ENCODE measurements at places on chromosomes 6 and 20. TPM values are rescaled to one million over a fixed set of nuclear protein-coding genes. Genes with fewer than 3 reads are reported as not detected.

GRCh38 chr6:5285526-5285925, 24.2 kb downstream of the FARS2 start:
- H3K27me3 ChIP-seq, result no peaks in the 10 kb centered on the region
- no peak overlapping the region for H3K4me3 ChIP-seq
- H3K4me1 ChIP-seq, result peaks cover 13% of the 10 kb centered on the region
- H3K27ac ChIP-seq, result no peak overlapping the region
- no peaks in the 10 kb centered on the region for H3K36me3 ChIP-seq

- no peak for DNase-seq
- peaks cover 23% of the 10 kb centered on the region for H3K4me1 ChIP-seq
- H3K27me3 ChIP-seq, result no peaks in the 10 kb centered on the region
- H3K4me3 ChIP-seq, result no peak overlapping the region
- peak overlapping the region; percentile 93 for H3K27ac ChIP-seq
Measured at GRCh38 chr20:50189681-50190250, 864 bp upstream of the CEBPB start.

DNA sequence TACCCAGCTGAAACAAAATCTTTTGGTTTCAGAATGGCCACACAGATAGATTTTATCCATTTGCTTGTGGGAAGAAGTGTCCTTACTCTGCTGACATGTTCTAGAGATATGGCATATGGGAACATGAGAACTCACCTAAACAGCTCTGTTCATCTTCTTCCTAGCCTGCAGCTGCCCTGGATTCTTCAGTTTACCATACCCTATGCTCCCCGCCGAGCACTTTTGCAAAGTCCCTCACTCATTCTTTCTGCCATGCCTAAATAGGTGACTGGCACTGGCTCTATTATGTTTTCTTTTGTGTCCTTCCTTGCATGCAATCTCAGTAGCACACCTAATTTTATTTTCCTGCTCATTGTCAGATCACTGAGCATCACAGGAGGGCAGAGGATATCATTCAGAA, 293.7 kb upstream of the RSPO3 start:
- DNase-seq, result no peak
- no peaks in the 10 kb centered on the region for H3K4me1 ChIP-seq
- H3K36me3 ChIP-seq, result no peaks in the 10 kb centered on the region
- no peak overlapping the region for H3K4me3 ChIP-seq
- H3K27ac ChIP-seq, result no peak overlapping the region

The SMLR1 gene
- not detected for total RNA-seq

GRCh38 chr20:50821994-50822393, 27.1 kb downstream of the BCAS4 start:
- no peaks in the 10 kb centered on the region for H3K36me3 ChIP-seq
- no peak overlapping the region for H3K4me3 ChIP-seq
- H3K27me3 ChIP-seq, result no peaks in the 10 kb centered on the region
- no peak for DNase-seq
- no peak overlapping the region for H3K27ac ChIP-seq

GRCh38 chr6:85506441-85507093, 56.7 kb downstream of the NT5E start:
- no peak overlapping the region for H3K4me3 ChIP-seq
- no peaks in the 10 kb centered on the region for H3K4me1 ChIP-seq
- H3K27ac ChIP-seq, result no peak overlapping the region
- H3K36me3 ChIP-seq, result peaks cover 15% of the 10 kb centered on the region

The POPDC3 gene
- total RNA-seq, result 0.41 TPM

The SLC22A2 gene
- 0.28 TPM for total RNA-seq

- H3K27ac ChIP-seq, result no peak overlapping the region
- H3K4me3 ChIP-seq, result peak overlapping the region; percentile 38
- peaks cover 31% of the 10 kb centered on the region for H3K27me3 ChIP-seq
- peak; percentile 81 for DNase-seq
Measured at GRCh38 chr20:63495741-63496595, 2.9 kb downstream of the EEF1A2 start.

- no peaks in the 10 kb centered on the region for H3K27me3 ChIP-seq
- no peak overlapping the region for H3K4me3 ChIP-seq
- H3K36me3 ChIP-seq, result no peaks in the 10 kb centered on the region
- DNase-seq, result no peak
- no peak overlapping the region for H3K27ac ChIP-seq
- H3K4me1 ChIP-seq, result peaks cover 14% of the 10 kb centered on the region
Measured at GRCh38 chr6:125217369-125217768, 63.8 kb downstream of the TPD52L1 start.

The PI3 gene
- not detected for total RNA-seq

GRCh38 chr6:18004256-18004985, 17.0 kb upstream of the KIF13A start:
- no peaks in the 10 kb centered on the region for H3K4me1 ChIP-seq
- no peaks in the 10 kb centered on the region for H3K27me3 ChIP-seq
- no peaks in the 10 kb centered on the region for H3K36me3 ChIP-seq
- no peak for DNase-seq

GRCh38 chr6:138393871-138394783, 9.9 kb upstream of the HEBP2 start:
- no peak for DNase-seq
- no peak overlapping the region for H3K4me3 ChIP-seq
- H3K36me3 ChIP-seq, result no peaks in the 10 kb centered on the region
- no peaks in the 10 kb centered on the region for H3K27me3 ChIP-seq

DNA sequence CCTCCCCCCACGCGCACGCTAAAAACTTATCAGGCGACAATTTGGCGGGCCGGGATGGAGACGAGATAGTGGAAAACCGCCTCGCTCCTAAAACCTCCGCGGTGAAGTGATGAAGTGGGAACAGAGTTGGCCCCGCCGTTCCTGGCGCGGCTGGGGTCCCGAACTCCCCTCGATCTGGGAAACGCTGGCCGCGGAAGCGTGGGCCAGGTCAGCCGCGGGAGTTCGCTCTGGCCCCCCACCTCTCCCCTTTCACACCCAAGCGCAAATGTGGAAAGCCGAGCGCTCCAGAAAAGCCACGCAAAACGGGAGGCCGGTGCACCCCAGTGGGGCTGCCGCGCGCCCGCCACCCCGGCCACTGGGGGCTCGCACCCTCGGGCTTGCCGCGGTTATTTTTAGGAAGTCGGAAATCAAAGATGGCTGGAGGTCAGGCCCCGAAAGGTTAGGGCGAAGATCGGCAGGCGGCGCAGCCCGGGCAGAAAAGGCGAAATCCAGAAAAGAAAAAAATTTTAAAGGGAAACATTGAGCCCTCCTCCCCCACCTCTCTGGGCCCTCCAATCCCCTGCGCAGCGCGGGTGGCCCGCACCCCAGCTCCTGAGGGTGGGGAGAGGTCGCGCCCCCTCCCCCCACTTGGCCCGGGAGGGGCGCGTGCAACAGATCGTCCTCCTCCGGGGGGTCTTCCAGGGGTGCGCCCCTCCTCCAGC, 1.0 kb downstream of the SALL4 start:
- no peaks in the 10 kb centered on the region for H3K4me1 ChIP-seq
- no peak overlapping the region for H3K27ac ChIP-seq
- H3K36me3 ChIP-seq, result no peaks in the 10 kb centered on the region
- no peak for DNase-seq
- H3K27me3 ChIP-seq, result peaks cover 41% of the 10 kb centered on the region

DNA sequence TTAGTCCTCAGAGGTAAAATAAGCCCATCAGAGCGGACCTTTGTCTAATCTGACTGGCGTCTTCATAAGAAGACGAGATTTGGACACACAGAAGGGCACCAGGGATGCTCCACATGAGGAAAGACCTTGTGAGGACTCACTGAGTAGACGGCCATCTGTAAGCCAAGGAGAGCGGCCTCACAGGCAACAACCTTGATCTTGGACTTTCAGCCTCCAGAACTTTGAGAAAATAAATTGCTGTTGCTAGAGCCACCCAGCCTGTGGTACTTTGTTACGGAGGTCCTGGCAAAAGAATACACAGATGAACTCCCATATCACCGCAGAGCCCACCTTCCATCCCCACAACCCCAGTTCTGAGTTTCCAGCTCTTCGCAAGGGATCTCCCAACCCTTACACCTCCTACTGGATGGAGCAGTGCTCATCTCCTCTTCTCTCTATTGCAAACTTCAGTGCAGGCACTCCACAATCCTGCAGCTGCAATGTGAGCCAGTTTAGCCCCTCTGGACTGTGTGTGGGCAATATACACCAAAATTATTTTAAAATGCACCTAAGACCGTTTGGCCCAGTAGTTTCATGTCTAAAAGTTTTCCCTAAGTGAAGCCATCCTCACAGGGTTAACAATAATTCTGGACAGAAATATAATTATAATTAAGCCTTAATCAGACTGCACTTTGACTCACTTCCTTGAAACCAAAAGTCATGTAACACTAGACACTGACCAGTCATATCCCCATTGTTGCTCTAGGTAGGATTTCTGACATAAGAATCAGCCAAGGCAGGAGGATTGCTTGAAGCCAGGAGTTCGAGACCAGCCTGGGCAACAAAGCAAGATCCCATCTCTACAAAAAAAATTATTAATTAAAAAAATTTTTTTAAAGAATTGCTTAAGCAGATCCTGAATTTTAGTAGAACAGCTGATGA, 8.8 kb upstream of the TRIM31 start:
- no peak for DNase-seq
- H3K4me1 ChIP-seq, result no peaks in the 10 kb centered on the region
- H3K27me3 ChIP-seq, result peaks cover 25% of the 10 kb centered on the region
- no peaks in the 10 kb centered on the region for H3K36me3 ChIP-seq
- H3K4me3 ChIP-seq, result no peak overlapping the region

The FRS3 gene
- 4.7 TPM for total RNA-seq

GRCh38 chr6:152167641-152168603, 360.4 kb downstream of the ESR1 start:
- peaks cover 9% of the 10 kb centered on the region for H3K36me3 ChIP-seq
- H3K4me3 ChIP-seq, result no peak overlapping the region
- H3K27me3 ChIP-seq, result no peaks in the 10 kb centered on the region
- no peaks in the 10 kb centered on the region for H3K4me1 ChIP-seq

The STX11 gene
- total RNA-seq, result 5.3 TPM

The RBPJL gene
- total RNA-seq, result not detected

GRCh38 chr6:44269178-44269920, 901 bp upstream of the TMEM151B start:
- H3K4me3 ChIP-seq, result no peak overlapping the region
- no peak overlapping the region for H3K27ac ChIP-seq
- H3K4me1 ChIP-seq, result peaks cover 17% of the 10 kb centered on the region
- H3K27me3 ChIP-seq, result peaks cover 65% of the 10 kb centered on the region
- no peaks in the 10 kb centered on the region for H3K36me3 ChIP-seq

The BPI gene
- not detected for total RNA-seq

- H3K4me1 ChIP-seq, result no peaks in the 10 kb centered on the region
- no peaks in the 10 kb centered on the region for H3K36me3 ChIP-seq
- no peak overlapping the region for H3K4me3 ChIP-seq
- no peaks in the 10 kb centered on the region for H3K27me3 ChIP-seq
Measured at GRCh38 chr6:170007468-170008293, 256.3 kb downstream of the ERMARD start.

DNA sequence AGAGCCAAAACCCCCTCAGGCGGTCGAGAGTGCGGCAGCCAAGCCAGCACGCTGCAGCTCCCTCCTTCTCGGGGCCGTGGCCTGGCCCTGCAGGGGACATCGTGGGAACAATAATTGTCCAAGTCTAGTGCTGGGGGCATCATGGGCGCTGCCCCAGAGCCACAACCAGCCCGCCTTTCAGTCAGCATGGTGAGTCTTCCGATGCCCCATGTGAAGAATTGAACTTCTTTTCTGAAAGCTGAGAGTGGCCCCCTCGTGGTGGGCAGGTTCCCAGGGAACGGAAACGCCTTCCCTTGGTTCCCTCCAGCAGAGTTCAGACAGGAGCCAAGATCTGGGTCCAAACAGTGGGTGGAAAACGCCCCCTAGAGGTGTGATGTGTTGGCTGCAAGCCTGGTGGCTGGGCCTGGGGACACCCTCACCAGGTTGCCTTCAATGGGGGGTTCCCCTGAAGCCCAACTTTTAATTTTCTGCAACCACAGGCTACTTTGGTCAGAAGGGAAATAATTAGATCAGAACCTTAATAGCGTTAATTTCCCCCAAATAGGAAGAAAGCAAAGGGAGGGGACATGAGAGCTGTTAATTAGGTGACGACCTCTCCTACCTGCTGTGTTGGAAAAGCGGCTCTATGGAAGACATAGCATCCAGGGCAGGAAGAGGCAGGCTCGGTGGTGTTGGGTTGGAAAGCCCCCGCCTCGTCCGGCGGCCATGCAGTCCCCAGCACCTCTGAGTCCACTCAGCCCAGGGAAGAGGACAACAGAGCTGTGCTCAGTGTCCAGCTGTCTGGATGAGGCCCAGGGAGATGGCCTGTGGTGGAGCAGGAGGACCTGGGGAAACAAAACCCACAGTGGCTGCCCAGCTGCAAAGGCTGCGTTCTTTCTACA, 4.7 kb upstream of the MRGBP start:
- H3K36me3 ChIP-seq, result no peaks in the 10 kb centered on the region
- no peak overlapping the region for H3K27ac ChIP-seq
- peaks cover 20% of the 10 kb centered on the region for H3K4me1 ChIP-seq
- peak; percentile 95 for DNase-seq
- H3K27me3 ChIP-seq, result no peaks in the 10 kb centered on the region

DNA sequence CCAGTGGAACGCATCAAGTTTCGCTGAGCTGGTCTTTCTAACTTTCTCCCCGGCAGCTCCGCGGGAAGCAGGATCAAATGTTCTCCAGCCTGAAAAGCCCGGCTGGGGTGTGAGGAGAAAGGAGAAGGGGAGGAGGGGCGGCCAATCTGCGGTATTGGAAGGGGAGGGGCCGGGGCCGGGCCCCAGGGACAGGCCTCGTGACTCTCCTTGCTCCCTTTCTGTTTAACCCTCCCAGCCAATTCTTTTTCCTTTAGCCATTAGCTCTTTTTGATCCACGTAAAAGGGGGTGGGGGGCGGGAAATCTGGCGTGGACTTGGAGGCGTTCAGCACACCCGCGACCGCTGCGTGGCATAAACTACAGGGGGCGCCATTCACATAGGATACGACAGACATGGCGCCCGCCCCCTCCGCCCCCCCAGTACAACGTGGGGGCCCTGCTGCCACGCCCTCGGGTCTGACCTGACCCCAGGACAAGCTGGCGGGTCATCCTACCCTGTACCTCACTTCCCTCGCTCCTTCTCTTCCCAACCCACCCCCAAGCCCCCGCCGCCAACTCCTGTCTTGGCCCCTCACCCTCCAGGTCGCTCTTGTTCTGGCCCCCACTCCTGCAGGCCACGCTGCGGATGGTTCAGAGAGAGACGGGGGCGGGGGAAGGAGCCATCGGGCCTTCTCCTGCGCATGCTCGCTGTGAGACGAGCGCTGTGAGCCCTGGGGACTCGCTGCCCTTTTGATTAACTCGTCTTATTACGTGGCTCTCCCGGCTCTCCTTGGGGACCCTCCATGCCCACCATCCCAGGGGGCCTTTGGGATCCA, 7.8 kb upstream of the MDGA1 start:
- no peaks in the 10 kb centered on the region for H3K36me3 ChIP-seq
- peak; percentile 94 for DNase-seq
- H3K27me3 ChIP-seq, result no peaks in the 10 kb centered on the region
- peaks cover 7% of the 10 kb centered on the region for H3K4me1 ChIP-seq

DNA sequence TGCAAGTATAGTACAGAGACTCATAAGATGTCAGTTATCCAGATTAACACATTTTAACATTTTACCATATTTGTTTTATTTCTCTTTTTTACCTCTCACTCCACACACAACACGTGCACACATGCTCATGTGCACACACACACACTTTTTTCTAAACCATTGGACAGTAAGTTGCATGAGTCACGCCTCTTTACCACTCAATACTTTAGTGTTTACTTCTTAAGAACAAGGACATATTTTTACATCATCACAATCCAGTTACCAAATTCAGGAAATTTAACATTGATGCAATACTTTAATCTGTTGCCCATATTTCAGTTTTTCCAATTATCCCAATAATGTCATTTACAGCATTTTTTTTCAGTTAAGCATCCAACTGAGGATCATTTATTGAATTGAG, 109.0 kb downstream of the RIN2 start:
- no peaks in the 10 kb centered on the region for H3K27me3 ChIP-seq
- H3K4me1 ChIP-seq, result no peaks in the 10 kb centered on the region
- no peak overlapping the region for H3K27ac ChIP-seq
- H3K36me3 ChIP-seq, result no peaks in the 10 kb centered on the region
- no peak for DNase-seq

The RSPH4A gene
- 0.33 TPM for total RNA-seq
